Placental pericyte (primary cell): ENCODE measurements at places on chromosomes 13 and 19. TPM values are rescaled to one million over a fixed set of nuclear protein-coding genes. Genes with fewer than 3 reads are reported as not detected.

The ETV2 gene
- total RNA-seq, result 0.29 TPM in 1 of 2 replicates, not detected in the other

The ZNF773 gene
- total RNA-seq, result 15.2 and 32.8 TPM in 2 replicates

The ZNF154 gene
- total RNA-seq, result 2.3 and 3.3 TPM in 2 replicates

The CUL4A gene
- total RNA-seq, result 82.9 and 126 TPM in 2 replicates

The ZNF724 gene
- 0.22 and 14.2 TPM in 2 replicates for total RNA-seq

The SLC15A1 gene
- not detected in 2 replicates for total RNA-seq
